ENCODE measurements at places on chromosomes 4 and X.

GRCh38 chrX:40248822-40249221, 151.1 kb upstream of the BCOR start:
- no peak for DNase-seq

GRCh38 chr4:139115226-139115625, 61.8 kb downstream of the ELF2 start:
- no peak for DNase-seq

DNA sequence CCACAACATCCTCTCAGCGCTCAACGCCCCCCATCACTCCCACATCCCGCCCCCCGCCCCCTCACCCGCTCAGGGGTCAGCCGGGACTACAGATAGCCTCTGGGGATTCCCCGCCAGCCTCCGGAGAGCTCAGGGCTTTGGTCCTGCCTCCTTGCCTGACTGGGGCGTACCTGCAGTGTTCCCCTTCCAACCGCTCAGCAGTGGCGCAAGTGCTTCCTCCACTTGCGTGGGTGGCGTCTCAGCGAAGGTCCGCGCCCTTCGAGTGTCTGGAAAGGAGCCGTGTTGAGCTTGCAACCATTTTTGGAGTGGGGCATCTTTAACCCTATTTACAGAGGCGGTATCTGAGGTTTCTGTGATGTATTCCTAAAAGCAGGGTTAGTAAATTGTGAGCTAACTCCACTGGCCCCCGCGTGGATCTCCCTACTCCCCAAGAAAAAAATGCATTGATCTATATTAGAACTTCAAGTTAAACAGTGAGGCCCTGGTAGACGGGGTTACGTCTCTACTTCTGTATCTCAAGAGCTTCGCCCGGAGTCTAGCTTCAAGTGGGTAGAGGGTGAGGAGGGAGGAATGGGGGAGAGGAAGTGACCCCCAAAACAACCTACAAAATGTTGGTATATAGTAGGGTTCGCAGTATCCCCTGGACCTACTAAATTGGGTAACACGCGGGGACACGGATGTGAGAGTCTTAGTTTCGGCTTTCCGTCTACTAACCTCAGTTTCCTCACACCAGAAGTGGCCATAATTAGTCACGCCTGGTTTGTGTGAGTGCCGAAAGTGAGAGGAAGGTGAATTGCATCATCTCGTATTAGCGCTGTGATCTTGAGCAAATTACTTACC, 16.1 kb downstream of the NKX3-2 start:
- DNase-seq: no peak

DNA sequence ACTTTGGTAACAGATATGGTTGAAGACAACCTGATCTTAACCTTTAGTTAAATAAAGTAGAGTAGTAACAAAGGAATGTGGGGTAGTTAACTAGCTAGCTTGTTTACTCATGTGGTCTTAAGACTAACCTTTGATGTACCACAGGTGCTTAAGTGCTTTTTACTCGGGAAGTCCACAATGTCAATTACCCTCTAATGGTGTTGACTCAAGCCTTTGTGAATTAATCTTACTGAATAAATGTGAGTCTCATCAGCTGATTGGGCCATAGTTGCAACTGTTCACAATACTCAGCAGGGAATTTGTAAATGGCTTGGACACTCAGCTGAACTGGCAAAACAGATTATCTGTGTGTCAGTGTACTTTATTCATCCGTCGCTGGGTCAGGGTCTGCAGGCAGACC, 119.0 kb upstream of the UGT8 start:
- DNase-seq: no peak

DNA sequence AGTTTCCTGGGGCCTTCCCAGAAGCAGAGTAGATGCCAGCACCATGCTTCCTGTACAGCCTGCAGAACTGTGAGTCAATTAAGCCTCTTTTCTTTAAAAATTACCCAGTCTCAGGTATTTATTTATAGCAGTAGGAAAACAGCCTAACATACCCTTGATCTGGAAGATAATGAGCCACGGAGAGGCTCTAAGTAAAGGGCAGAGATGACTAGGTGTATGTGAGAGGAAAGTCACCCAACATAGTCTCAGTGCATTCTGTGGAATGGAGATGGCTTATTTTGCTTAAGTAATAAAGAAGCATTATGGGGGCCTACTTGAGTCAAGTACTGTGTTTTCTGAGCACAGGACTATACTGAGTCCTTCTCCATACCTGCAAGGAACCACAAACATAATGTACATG, 199.5 kb downstream of the CPEB2 start:
- DNase-seq: no peak

DNA sequence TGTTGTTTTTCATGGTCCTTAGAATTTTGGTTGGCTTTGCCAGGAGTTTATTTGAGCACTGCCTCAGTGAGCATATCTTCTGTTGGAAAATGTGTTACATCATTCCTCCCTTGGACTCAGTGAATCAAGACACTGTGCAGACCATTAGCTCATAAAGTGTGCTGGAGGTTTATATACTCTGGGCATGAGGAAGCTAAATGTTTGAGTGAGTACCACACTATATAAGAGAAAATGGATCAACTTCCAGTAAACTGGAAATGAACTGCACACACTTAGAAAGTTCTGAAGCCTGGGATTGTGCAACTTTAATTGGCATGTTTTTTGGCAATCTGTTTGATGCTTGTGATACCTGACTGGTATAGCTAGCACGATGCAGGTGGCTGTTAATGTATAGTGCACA, 75.9 kb downstream of the LIMCH1 start:
- DNase-seq: no peak

DNA sequence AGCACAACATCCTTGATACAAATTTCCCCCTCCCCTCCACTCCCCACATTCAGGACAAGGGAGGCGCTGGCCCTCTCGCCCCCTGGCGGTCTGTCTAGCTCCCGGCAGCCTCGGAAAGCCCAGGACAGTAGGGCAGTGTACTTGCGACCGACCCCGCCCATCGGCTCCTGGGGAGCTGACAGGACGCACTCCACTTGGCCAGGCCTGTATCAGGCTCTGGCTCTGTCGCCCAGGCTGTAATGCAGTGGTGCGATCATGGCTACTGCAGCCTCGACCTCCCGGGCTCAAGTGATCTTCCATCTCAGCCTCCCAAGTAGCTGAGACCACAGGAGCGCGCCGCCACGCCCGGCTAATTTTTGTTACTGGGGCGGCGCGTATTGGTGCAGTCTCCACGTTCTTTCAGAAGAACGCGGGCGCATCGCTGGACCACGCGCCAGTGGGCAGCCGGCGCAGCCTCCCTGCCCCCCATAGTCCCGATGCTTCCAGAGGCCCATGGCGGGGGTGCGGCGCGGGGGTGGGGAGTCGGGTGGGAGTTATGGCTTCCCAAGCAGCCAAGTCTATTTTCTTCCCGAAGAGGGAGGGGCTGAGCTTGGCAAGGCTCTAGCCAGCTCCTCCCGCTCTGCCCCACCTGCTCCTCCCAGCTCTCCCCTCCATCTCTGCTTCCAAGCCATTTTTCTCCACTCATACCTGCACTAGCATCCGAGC, 7.8 kb upstream of the AKAP14 start:
- DNase-seq: no peak

DNA sequence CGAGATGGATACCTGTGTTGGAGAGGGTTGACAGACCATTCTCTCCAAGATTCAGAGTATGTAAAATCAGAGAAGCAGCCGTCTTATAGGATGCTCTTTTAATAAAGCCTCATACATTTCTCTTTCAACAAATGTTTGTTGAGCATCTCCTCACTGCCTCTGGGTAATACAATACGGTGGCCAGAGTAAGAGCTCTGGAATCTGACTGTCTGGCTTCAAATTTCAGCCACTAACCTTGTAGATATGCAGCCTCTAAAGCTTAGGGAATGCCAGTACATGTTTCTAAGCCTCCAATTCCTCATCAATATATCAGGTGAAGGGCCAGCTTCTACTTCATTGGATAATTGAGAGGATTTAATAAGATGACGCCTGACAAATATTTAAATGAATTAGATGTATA, 61.3 kb downstream of the CLNK start:
- DNase-seq: no peak

GRCh38 chr4:181350615-181351415, 892.4 kb upstream of the TENM3 start:
- DNase-seq: no peak

GRCh38 chr4:85776579-85776978, 301.6 kb downstream of the ARHGAP24 start:
- no peak for DNase-seq

- DNase-seq: no peak
These were observed 59.3 kb downstream of the MSN start for GRCh38 chrX:65726715-65727114.

- DNase-seq: no peak
These were observed 7.1 kb upstream of the TLR2 start for GRCh38 chr4:153676984-153677383.

GRCh38 chr4:102715057-102715456, 45.7 kb downstream of the MANBA start:
- DNase-seq: no peak

GRCh38 chrX:9670136-9670814, 95.4 kb downstream of the GPR143 start:
- DNase-seq: no peak

GRCh38 chr4:52838729-52839586, 23.2 kb upstream of the RASL11B start:
- DNase-seq: no peak

DNA sequence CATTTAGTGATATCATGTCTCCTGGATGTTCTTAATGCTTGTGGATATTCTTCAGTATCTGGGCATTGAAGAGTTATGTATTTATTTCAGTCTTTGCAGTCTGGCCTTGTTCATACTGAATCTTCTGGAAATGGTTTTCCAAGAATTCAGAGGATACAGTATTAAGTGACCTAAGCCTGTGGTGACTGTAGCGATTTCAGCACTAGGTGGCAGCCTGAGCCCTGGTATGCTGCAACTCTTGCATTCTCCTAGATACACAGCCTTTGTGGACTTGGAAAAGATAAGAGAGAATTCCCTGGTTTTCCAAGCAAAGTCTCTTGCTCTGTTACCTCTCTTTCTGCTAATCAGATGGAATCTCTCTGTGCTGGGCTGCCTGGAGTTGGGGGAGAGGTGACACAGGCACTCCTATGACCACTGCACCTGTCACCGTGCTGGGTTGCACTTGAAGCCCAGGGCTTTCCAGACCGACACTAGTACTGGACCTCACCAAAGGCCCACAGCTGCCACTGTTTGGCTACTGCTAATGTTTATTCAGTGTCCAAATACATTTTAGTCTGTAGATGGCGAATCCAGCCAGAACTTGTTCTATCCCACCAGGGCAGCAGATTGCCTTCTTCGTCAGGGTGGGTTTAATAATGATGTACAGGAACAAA, 19.3 kb upstream of the SPIN2A start:
- no peak for DNase-seq

DNA sequence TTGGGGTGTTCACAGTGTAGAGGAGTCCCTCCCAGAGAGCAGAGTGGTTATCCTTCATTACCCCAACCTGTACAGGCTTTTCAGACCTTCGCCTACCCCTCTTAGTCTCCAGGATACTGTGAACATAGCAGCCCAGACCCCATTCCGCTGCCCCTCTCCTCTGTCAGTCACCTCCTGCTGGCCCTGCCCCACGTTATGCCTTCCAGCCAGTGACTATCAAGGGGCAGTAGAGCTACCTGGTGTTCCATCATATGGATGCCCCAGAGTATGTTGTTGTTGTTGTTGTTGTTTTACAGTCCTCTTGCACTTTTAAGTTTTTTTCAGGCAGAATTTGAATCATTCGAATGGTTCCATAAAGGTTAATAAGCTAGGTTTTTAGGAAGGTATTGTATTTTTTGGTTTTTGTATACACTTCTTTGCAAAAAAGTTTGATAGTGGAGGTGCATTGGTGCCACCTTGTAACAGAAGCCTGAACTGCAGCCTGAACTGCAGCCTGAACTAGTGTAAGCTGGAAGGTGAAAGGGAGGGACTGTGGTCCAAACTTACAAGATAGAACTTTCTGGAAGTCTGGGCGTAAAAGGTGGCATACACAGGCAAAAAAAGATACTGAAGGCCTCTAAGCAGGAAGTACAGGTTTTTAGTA, 101.4 kb upstream of the RAB40AL start:
- no peak for DNase-seq

- DNase-seq: no peak
These were observed 61.2 kb upstream of the RAI2 start for GRCh38 chrX:17922303-17922702.

DNA sequence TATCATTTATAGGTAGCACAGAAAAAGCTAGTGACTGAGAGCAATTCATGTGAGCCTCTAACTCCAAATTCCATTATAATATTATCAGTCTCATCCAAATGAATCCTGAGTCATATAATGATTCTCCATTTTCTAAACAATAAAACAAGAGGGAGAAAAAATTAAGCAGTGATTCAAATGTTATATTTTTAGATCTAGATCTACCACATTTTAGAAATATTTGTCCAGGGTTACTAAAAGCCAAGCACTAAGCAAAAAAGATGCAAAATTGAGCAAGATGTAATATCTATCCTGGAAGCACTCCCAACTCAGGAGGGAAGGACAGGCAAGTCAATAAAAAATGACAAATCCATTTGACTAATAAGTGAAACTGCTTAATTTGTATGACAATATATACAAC, 172.8 kb downstream of the FBXW7 start:
- no peak for DNase-seq

GRCh38 chr4:184416913-184417734, 57.2 kb downstream of the IRF2 start:
- no peak for DNase-seq

GRCh38 chr4:160233141-160233540, 1130.3 kb downstream of the RAPGEF2 start:
- no peak for DNase-seq

GRCh38 chr4:133152831-133153481, 3.9 kb downstream of the PCDH10 start:
- no peak for DNase-seq

- DNase-seq: no peak
These were observed 21.4 kb downstream of the PLAC1 start for GRCh38 chrX:134636851-134637250.

- DNase-seq: no peak
These were observed 19.4 kb upstream of the YTHDC1 start for GRCh38 chr4:68369142-68369805.

- no peak for DNase-seq
These were observed 45.5 kb upstream of the PRDX4 start for GRCh38 chrX:23621621-23622265.

DNA sequence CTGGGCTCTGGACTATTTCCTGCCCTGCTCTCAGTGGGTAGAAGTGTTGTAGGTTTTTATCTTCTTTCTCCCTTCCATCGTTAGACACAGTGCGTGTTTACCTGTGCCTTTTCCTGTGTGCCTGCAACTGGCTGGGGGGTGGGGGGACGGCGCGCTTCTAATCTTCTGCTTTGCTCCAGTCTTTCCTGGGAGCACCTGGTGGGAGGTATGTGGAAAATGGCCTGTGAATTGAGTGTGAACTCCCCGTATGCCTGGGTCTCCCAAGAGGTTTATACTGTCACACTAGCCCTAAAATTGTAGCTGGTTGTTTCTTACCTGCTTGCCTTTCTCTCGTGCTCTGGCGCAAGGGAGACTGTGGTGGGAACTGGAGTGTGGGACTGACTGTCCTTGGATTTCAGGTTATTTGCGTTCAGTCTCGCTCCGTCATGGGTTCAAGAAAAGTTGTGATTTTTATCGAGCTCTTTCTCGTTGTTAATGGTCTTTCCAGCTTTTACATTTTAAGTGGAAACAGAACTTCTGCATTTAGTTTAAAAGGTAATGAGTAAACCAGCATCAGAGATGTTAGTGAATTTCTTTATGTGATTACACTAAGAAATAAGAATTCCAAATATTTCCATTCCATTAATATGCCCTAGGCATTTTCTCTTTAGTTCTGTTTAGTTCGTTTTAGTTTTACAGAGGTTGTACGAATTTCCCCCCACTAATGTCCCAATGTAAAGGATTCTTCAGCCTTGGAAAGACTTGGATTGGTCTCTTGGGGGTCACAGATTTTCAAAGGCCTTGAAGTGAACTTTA, 15.3 kb downstream of the MRPL1 start:
- no peak for DNase-seq

GRCh38 chrX:68045008-68045577, 388.2 kb downstream of the OPHN1 start:
- DNase-seq: no peak

Data from stimulated activated CD8-positive, alpha-beta memory T cell treated with anti-CD3 and anti-CD28 coated beads, Interleukin-7, amount 100 ng/mL, for 1 hour (primary cell).